Stimulated activated CD4-positive, alpha-beta T cell treated with anti-CD3 and anti-CD28 coated beads, Interleukin-12 subunit alpha, Interleukin-12 subunit beta, amount 100 ng/mL, for 4 hours (primary cell): ENCODE measurements at places on chromosomes 3 and 15.

GRCh38 chr3:31917303-31918005 is 63.6 kb downstream of the OSBPL10 start:
- no peak for DNase-seq

GRCh38 chr3:69364354-69364753 is 21.5 kb downstream of the FRMD4B start:
- no peak for DNase-seq

GRCh38 chr3:17494117-17494809 is 248.2 kb downstream of the TBC1D5 start:
- no peak for DNase-seq

- DNase-seq, result no peak
These were observed 41.8 kb upstream of the SETMAR start for GRCh38 chr3:4261406-4261805.

DNA sequence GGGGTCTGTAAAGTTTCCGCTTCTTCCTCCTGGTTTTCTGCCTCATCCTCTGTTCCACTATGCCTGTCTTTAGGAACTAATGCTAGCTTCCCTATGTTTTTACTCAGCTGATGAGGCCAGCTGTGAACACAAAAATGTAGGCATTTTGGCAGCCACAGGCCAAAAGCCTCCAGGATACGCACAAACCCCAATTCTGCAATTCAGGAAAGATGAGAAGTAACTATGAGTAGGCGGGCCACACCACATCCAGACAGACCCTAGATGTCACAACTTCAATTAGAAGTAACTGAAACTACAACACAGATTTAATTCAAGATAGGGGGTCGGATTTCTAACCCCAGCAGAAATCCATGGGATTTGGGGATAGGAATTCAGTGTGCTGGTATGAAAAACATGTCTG is 11.9 kb downstream of the CA12 start:
- no peak for DNase-seq

GRCh38 chr3:163422671-163423070 is 1655.6 kb downstream of the SI start:
- no peak for DNase-seq

GRCh38 chr15:86231864-86232721 is 152.4 kb downstream of the AGBL1 start:
- peak; percentile 15 for DNase-seq
